ENCODE measurements at places on chromosomes 1 and 21. TPM values are rescaled to one million over a fixed set of nuclear protein-coding genes. Genes with fewer than 3 reads are reported as not detected.
A peak's percentile ranks its signal among the peaks of the same experiment; 100 is the strongest.

Gene RIMKLA
- polyA plus RNA-seq, result 0.63 TPM

Gene PFDN2
- polyA plus RNA-seq, result 116 TPM

Gene UBAP2L
- polyA plus RNA-seq, result 133 TPM

Gene OR6N1
- not detected for polyA plus RNA-seq

Gene BSND
- polyA plus RNA-seq, result not detected

Gene RBM34
- polyA plus RNA-seq, result 76.7 TPM

Gene PRAMEF18
- not detected for polyA plus RNA-seq

Gene THEM5
- not detected for polyA plus RNA-seq

Gene ZSCAN20
- 3.1 TPM for polyA plus RNA-seq

GRCh38 chr1:55441489-55441888 is 226.3 kb upstream of the USP24 start:
- no peaks in the 10 kb centered on the region for H3K36me3 ChIP-seq
- no peak overlapping the region for H3K4me3 ChIP-seq
- H3K27me3 ChIP-seq, result no peaks in the 10 kb centered on the region

GRCh38 chr1:167926486-167926997 is 9.9 kb upstream of the DCAF6 start:
- peaks cover 5% of the 10 kb centered on the region for H3K4me1 ChIP-seq
- H3K36me3 ChIP-seq, result no peaks in the 10 kb centered on the region
- H3K27ac ChIP-seq, result peak overlapping the region; percentile 38
- peak; percentile 91 for DNase-seq
- H3K4me3 ChIP-seq, result no peak overlapping the region

DNA sequence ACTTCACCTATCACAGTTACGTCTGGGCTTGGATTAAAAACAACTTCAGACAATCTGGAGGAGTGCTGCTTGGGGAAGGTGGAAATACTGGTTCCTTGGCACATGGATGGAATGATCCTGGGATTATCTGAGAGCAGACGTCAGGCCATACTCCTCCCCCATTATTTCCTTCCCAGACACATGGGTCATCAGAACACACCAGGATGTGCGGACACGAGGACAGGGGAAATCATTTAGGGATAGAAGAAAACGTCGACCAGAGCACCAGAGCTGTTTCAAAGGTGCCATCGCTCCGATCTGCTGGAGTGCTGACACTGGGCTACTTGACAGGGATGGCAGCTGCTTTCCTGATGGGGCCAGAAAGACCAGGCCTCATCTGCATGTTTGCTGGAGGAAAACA is 31.8 kb upstream of the ANGPTL7 start:
- H3K4me1 ChIP-seq, result no peaks in the 10 kb centered on the region
- H3K27me3 ChIP-seq, result no peaks in the 10 kb centered on the region
- no peak overlapping the region for H3K4me3 ChIP-seq
- peaks cover 6% of the 10 kb centered on the region for H3K36me3 ChIP-seq

GRCh38 chr1:203769505-203770343 is 4.7 kb downstream of the LAX1 start:
- H3K27ac ChIP-seq, result peak overlapping the region; percentile 98
- H3K4me3 ChIP-seq, result no peak overlapping the region
- no peaks in the 10 kb centered on the region for H3K36me3 ChIP-seq
- H3K4me1 ChIP-seq, result peaks cover 20% of the 10 kb centered on the region

DNA sequence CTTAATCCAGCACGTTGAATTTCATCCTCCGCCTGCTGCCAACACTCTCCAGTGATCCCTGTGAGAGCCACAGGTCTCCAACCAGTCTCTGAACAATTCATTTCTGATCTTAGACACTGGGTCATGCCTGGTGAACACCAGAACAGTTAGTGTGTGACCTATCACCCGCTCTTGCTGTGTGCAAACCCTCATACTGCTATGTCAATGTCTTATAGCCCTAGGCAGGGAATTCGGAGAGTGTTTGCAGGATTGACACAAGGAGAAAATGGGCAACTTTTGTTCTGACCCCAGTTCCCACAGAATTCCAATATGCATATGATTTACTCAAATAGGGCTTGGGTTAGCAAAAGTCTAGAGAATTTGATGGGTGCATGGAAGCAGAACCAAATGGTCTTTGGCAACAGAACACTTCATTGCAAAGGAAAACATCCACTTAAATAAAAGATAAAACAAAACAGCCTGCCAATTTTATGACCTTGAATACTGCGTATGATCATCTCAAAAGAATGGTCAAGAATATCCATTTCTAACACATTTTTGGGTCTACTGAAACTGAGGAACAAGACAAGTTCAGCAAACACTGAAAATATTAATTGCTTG is 23.0 kb upstream of the GUCA2B start:
- no peaks in the 10 kb centered on the region for H3K27me3 ChIP-seq
- H3K27ac ChIP-seq, result no peak overlapping the region
- no peak for DNase-seq
- H3K4me1 ChIP-seq, result no peaks in the 10 kb centered on the region
- no peaks in the 10 kb centered on the region for H3K36me3 ChIP-seq

Data from small intestine (tissue), 16 donors.